ENCODE measurements at places on chromosomes 1 and 21. TPM values are rescaled to one million over a fixed set of nuclear protein-coding genes. Genes with fewer than 3 reads are reported as not detected.

CFAP74 gene
- total RNA-seq, result not detected

LY9 gene
- total RNA-seq, result not detected

KCNQ4 gene
- 3.8 TPM for total RNA-seq

SYT11 gene
- 3.1 TPM for total RNA-seq

NT5C1A gene
- total RNA-seq, result 85.5 TPM

VANGL2 gene
- total RNA-seq, result 0.26 TPM

VPS45 gene
- total RNA-seq, result 29.0 TPM

CASQ1 gene
- total RNA-seq, result 329 TPM

CCDC27 gene
- not detected for total RNA-seq

PLA2G5 gene
- not detected for total RNA-seq

OSBPL9 gene
- total RNA-seq, result 65.8 TPM

KRTAP20-4 gene
- total RNA-seq, result not detected

CSF3R gene
- total RNA-seq, result 6.4 TPM

FH gene
- 119 TPM for total RNA-seq

C1orf116 gene
- 0.55 TPM for total RNA-seq

CD1E gene
- total RNA-seq, result not detected

CYB5RL gene
- total RNA-seq, result 3.9 TPM

C1orf87 gene
- not detected for total RNA-seq

CELA3A gene
- total RNA-seq, result not detected

COL24A1 gene
- not detected for total RNA-seq

NPR1 gene
- total RNA-seq, result 3.2 TPM

PRAMEF17 gene
- total RNA-seq, result not detected

CHAF1B gene
- 4.5 TPM for total RNA-seq

PPIAL4G gene
- total RNA-seq, result not detected

HSPB7 gene
- 765 TPM for total RNA-seq

ESPN gene
- total RNA-seq, result not detected

PTGER3 gene
- 1.5 TPM for total RNA-seq

IGSF5 gene
- total RNA-seq, result not detected

PTGFR gene
- 2.2 TPM for total RNA-seq

PRR9 gene
- total RNA-seq, result not detected

Data from gastrocnemius medialis (tissue), 4 donors.